ENCODE measurements at places on chromosomes 11 and 22.

DNA sequence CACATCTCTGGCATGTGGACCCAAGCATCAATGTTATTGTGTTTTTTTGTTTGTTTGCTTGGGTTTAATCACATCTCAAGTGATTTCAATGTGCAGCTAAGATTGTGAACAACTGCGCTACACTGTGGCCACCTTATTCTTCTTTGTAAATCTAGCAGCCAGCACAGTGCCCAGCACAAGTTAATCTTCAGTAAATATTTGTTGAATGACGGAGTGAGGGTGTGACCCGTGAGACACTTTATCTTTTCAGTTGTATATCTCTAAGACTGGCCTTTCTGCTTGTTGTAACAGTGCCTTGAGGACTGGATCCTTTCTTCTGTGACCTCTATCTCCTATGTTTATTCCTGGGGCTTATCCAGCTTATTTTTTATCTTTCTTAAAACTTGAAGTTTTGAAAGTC is 21.4 kb upstream of the AMOTL1 start:
- no peak for DNase-seq

GRCh38 chr11:113137713-113138529 is 176.5 kb upstream of the TTC12 start:
- no peak for DNase-seq

DNA sequence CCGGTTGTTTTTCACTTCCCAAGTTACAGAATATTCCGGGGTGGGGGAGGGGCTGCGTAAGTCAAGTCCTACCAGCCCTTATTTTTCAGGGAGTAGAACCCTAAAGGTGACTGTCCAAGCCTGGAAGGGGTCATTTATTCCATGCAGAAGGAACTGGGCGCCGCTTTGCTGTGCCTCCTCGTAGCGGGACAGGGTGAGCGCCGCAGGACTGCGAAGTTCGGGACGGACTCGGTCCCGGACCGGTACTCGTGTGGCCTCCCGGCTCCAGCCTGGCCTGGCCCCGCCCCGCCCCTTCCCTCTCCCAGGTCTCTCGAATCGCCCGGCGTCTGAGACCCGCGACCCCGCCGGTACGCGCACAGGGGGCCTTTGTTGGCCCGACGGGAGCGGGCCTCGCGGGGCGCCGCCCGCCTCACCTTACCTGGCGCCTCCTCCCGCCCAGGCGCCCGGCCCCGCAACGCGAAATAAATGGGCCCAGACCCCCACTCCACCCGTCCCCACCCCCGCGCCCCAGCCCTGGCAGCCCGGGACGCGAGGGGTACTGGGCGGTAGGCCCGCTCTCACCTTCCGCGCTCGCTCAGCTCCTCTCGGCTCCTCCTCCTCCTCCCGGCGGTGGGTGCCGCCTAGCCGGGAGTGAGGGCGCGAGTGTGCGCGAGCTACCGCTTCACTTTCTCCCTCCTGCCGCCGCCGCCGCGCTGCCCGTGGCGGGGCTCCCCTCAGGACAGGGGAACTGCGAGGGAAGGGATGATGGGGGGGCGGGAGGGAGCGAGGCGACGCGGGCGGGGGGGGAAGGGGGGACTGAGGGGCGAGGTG is 698 bp downstream of the PAK1 start:
- DNase-seq: peak; percentile 22

DNA sequence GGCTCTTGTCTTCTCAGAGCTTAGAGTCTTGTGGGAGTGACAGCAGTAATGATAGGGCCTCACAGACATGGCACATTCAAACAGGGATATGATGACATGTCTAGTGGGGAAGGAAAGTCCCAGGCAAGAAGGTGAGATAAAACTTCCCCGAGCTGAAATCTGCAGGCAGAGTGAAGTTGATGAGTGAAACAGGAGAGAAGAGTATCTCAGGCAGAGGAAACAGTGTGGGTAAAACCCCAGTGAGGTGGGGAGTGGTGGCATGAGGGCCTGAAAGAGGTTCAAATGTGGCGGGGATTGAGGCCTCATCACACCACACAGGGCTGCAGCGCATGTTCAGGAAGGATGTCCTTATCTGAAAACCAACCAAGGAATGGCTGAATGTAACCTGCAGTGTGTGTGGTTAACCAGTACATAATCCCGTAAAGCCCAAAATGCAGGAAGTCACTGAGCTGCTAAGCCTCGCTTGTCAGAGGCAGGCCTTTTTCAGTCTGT is 153.8 kb upstream of the E2F8 start:
- DNase-seq: no peak

DNA sequence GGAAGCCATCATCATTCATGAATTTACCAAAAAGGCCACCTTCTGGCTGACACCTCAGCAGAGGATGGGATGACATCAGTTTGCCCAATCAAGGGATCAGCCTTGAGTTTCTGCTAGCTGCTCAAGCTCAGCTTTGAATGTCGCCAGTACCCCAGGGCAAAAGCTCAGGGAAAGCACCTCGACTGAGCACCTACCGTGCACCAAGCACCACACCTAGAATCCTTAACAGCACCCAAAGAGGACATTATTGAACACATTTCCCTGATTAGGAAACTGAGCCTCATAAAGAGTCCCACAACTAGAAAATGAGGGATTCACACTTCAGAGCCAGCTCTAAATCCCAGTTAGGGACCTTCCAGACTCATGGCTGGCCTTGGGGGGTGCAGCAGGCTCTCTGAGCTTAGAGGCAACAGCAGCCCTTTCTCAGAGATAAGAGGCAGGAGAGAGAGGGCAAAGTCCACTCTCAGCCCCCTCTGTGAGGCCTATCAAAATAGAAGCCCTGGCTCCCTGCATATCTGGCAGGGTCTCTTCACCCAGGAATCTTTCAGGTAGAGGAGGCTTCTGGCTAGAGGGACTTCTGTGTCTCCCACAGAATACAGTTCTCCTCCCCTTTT is 13.4 kb upstream of the DAGLA start:
- DNase-seq: no peak

All from stimulated activated CD8-positive, alpha-beta memory T cell treated with anti-CD3 and anti-CD28 coated beads, Interleukin-12 subunit alpha, Interleukin-12 subunit beta, amount 100 ng/mL, for 1 hour (primary cell).